Central memory CD4-positive, alpha-beta T cell (primary cell): ENCODE measurements at places on chromosomes 5 and 9.

GRCh38 chr5:154997746-154998145 is 15.8 kb upstream of the KIF4B start:
- no peak for DNase-seq

GRCh38 chr9:692636-693129 is 148.8 kb upstream of the DMRT1 start:
- no peak for DNase-seq

DNA sequence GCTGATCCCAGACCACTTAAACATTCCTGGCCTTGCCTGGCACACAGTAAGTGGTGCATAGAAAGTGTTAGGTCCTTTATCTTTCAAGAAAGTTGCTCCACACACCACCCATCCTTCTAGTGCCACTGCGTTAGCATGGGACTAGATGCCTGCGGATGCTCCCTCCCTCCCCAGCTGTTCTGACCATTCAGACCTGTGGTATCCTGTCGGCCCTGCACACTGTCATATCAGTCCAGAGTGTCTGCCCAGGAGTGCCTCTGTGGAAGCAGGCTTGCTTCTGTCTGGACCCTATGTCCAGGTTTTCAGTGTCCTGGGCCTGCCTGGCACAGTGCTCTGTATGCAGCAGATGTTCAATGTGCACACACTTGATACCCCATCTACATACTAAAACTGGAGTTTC is 38.3 kb upstream of the SMU1 start:
- no peak for DNase-seq

- DNase-seq: no peak
Observed at GRCh38 chr9:116212986-116213692, 59.5 kb downstream of the PAPPA start.

- no peak for DNase-seq
Observed at GRCh38 chr5:80662108-80662507, 7.3 kb upstream of the DHFR start.

- DNase-seq: no peak
Observed at GRCh38 chr5:58961631-58962280, 378.9 kb downstream of the RAB3C start.

DNA sequence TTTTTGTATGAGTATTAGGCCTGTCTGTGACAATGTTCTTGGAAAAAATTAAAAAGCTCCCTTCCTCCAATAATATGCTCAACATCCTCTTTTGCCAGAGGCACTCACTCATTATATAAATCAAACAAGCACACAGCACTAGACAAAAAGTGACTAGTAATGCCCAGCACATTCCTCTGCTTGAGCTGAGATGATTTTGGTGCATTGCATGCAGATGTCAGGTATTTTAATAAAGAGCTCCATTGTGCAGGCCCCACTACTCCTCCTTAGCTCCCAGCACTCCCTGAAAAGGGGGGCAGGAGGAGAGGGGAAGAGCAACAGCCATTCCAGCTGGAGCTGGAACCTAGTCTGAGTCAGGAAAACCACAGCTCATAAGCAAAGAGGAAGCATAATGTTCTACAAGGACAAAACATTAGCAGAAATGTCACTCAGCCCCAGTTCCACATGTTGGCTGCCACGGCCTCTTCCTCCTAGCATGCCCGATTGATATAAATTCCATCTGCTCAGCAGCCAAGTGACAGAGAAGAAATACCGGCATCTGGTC is 348.5 kb downstream of the BNC2 start:
- no peak for DNase-seq

GRCh38 chr9:118028225-118028624 is 324.0 kb downstream of the TLR4 start:
- DNase-seq: no peak

DNA sequence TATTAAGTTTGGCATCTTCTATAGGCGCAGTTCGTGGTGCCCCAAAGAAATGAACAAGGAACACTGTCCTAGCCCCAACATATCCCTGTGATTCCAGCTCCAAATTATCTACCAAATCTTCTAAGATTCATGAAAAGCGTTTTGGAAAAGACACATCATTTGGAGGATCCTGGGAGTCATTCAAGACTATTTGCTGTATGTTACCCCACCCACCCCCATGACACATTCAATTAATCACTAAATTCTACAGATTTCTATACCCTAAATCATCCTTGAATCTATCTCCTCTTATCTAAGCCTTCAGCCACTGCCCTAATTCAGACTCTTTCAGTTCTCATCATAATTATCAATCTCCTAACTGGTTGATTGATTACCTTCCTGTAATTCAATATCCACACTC is 5.5 kb upstream of the RUSC2 start:
- no peak for DNase-seq
